AML-193 (cell line): ENCODE measurements at places on chromosomes 12 and 14.

DNA sequence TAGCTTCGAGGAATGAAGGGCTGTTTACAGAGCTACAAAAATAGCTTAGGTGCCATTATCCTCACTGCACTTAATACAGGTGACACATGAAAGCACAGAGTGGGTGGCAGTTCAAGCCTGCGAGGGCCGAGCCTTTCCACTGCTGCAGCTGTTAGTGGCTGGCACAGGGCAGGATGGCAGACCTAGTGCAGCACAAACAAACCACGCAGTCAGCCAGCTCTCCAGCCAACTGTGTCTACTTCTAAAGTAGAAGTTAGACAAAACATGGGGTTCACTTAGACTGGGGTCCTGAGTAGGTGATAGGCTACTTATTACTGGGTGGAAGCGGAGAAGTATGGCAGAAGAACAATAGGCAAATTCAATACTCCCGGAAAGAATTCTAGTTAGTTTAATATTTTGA lies 95.4 kb downstream of the DUSP16 start:
- no peak for DNase-seq

DNA sequence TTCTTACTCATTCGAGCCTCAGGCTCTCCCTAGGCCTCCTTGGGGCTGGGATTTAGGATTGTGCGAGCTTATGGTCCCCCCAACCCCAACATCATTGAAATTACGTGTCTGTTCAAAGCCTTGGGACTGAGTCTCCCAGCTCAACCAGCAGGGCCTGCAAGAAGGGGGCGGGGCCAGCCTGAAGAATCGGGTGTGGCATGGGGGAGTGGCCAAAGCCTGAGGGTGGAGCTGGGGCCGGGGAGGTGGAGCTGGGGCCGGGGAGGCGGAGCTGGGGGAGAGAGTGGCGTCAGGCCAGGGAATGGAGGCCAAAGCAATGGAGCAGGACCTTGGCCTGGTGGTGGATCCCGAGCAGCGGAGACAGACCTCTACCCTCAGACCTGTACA lies 24.3 kb upstream of the HSPB8 start:
- DNase-seq: no peak

DNA sequence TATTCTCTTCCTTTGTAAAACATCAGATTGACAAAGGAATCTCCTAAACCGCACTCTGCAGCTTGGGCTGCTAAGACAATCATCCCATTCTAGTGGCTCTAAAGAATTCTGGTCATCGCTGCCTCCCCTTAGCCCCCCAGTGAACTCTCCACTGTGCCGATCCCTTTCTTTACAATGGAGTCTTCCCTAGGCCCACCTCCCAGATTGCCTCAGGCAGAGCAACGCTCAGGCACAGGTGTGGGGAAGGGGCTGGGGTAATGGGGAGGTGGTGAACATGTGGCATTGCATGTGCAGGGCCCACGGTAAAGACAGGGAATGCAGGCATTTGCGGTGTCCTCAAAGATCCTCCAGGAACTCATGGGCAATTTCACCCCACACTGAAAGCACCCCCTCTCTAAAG lies 86.3 kb downstream of the PLEKHG3 start:
- no peak for DNase-seq

- no peak for DNase-seq
Measured at GRCh38 chr12:39805651-39806050, 186.0 kb upstream of the ABCD2 start.

DNA sequence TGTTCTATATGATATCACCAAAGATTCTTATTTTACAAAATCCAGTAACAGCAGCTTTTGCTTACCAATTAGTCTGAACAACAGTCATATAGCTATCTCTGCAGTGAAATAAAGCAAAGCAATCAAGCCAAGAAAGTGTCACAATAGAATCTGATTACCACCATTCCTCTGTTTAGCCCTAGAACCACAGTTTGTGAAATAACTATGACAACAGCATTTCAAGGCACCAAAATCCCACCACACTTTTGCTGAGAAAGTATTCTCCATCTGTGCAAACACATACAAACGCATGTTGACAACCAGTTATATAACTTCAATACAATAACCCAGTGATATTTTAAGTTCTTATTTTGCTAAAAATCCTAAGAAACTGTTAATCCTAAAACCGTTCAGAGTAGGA lies 7.4 kb downstream of the PPP1R13B start:
- no peak for DNase-seq

GRCh38 chr14:93799989-93800921 lies 12.0 kb upstream of the PRIMA1 start:
- DNase-seq: no peak

DNA sequence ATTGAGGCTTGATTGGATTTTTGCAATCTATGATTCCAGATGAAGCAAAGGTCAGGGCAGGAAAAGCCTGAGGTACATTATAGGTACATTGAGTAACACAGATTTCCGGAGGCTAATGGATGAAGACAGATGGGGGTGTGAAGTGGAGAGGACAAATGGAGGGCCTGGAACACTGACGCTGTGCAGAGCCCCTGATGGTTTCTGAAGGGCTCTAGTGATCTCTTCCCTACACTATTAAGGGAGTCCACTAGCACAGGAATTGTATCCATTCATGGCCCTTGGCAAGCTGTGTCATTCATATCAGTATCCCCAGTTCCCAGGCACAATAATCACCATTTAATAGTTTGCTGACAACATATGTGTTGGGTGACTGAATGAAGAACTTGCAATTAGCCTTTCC lies 284.8 kb downstream of the ITPR2 start:
- no peak for DNase-seq

DNA sequence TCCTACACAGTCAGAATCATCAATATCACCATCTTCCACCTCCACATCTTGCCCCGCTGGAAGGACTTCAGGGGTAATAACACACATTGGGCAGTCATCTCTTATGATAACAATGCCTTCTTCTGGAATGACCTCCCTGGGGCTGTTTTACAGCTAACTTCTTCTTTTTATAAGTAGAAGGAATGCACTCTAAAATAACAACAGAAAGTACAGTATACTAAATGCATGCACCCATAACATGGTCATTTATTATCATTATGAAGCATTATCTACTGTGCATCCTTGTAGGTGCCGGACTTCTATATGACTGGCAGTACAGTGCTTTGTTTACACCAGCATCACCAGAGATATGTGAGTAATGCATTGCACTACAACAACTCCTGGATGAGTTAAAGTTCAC lies 19.0 kb upstream of the NUAK1 start:
- DNase-seq: no peak

- no peak for DNase-seq
Measured at GRCh38 chr12:106743270-106743988, 31.1 kb upstream of the RIC8B start.

GRCh38 chr14:72822946-72823611 lies 70.8 kb downstream of the DPF3 start:
- no peak for DNase-seq

GRCh38 chr12:19515179-19515578 lies 75.9 kb downstream of the AEBP2 start:
- no peak for DNase-seq
